ENCODE measurements at places on chromosomes 12 and 14. TPM values are rescaled to one million over a fixed set of nuclear protein-coding genes. Genes with fewer than 3 reads are reported as not detected.

DNA sequence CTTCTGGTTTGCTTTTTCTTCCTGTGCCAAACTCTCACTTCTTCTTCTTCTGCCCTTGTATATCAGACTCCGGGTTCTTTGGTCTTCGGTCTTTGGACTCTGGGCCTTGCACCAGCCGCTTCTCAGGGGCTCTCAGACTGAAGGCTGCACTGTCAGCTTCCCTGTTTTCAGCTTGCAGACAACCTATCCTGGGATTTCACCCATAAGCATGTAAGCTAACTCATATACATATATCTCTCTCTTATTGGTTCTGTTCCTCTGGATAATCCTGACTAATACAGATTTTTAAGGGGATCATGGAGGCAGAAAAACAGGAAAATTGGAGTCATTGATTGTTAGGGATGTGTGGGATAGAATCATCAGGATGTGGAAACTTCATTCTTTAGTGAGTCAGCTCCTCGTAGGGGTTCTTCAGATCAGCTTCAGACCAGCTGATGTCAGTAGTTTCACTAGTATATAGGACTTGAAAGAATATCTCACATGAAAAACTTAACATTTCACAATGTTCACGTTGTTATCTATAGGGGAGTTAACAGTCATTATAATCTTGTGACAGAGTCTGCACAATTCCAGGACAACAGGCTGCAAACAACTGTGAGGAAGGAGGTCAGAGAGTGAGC lies 102.9 kb downstream of the RASSF9 start:
- peak; percentile 5 for DNase-seq

GRCh38 chr14:42504433-42504832 lies 897.8 kb downstream of the LRFN5 start:
- no peak for DNase-seq

DNA sequence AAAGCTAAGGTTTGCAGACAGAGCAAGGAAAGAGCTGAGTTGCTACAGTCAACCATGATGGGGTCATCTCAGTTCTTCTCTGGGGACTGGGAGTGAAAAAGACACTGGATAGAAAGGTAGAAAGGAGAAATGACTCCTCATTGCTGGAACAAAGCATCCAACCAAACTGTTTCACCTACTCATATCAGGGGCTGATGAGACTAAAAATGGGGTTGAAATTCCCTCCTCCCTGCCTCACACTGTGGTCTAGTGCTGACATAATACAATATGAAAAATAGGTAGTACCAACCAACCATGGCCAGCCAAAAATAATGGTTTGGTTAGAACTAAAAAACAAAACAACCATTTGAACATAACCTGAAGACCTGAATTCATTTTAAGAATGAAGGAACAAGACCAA lies 220.7 kb downstream of the DPF3 start:
- no peak for DNase-seq

- no peak for DNase-seq
Measured at GRCh38 chr14:90274019-90274418, 17.7 kb downstream of the PSMC1 start.

DNA sequence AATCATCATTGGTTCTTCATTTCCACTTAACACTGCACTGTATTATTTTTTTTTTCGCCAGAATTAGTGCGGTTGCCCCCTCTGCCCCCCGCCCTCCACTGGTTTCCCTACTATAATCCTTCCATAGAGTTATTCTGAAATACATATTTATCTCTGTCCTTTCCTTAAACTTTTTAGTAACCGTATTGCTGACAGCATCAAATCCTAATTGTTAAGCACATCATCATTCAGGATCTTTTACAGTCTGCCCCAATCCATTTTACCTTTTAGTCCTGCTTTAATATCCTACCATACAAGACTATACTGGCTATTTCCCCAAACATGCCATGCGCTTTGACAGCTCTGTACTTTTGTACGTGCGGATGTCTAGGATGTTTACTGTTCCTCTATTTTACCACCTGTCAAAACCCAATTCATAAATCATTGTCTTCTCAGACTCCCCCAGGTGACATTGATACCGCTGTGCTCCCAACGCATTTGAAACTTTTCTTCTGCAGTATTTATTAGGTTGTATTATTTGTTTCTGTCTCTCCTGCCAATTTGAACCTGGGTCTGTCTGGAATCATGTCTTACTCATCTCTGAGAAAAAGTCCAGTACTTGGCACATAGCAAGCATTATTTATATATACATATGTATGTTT lies 1.0 kb downstream of the FGFR1OP2 start:
- DNase-seq: no peak

The PAH gene
- not detected for total RNA-seq

DNA sequence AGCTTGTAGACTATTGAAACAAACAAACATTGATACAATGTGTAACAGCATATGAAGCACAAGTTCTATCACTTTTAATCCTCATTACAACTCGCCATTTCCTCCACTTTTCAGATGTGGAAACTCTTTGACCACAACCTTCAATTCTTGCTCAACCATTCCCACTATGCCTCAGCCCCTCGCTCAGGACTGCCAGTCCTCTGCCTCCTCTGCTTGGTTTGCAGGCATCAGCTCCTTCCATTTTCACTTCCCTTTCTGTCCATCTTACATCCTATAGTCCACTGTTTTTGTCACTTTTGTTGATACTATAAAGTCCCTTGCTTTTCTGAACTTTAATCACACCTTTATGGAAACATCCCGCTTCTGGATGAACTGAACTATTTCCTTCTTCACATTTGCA lies 28.2 kb upstream of the CD27 start:
- DNase-seq: no peak

- DNase-seq: no peak
Measured at GRCh38 chr12:53333845-53334244, 2.3 kb downstream of the SP7 start.

DNA sequence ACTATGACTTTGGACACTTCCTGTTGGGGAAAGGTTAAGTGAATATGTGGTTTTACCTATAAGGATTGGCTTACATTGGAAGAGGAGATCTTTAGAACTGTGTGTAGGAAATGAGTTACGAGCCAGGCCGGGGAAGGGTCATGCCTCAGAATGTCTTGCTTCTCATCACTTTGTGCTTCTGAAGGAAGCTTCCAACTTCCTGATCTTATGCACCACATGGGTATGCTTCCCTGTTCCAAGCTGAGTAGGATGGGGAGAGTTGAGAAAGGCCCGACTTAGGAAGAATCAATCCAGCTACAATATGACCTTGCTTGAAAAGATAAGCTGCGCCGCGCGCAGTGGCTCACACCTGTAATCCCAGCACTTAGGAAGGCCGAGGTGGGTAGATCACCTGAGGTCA lies 59.9 kb downstream of the STXBP6 start:
- no peak for DNase-seq

The HRK gene
- total RNA-seq: not detected

GRCh38 chr12:148676-149416 lies 65.1 kb downstream of the SLC6A12 start:
- DNase-seq: no peak

DNA sequence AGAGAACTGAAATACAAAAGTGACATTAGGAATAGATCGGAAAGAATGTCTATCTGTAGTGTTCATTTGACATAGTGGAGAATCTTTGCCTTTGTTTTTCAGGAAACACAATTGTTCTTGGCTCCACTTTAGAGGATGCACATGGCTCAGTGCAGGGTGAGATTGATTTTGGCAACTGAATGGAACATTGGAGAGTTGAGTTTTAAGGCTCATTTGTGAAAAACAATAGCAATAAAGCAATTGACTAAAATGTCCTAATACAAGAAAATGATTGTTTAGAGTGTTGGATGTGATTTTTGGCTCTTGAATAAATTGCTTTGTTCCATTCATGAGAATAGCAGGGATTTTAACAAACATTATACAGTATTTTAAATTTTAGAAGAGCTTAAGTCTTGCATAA lies 116.4 kb downstream of the SLC38A1 start:
- DNase-seq: no peak

- no peak for DNase-seq
Measured at GRCh38 chr12:68612697-68613096, 2.0 kb downstream of the RAP1B start.

DNA sequence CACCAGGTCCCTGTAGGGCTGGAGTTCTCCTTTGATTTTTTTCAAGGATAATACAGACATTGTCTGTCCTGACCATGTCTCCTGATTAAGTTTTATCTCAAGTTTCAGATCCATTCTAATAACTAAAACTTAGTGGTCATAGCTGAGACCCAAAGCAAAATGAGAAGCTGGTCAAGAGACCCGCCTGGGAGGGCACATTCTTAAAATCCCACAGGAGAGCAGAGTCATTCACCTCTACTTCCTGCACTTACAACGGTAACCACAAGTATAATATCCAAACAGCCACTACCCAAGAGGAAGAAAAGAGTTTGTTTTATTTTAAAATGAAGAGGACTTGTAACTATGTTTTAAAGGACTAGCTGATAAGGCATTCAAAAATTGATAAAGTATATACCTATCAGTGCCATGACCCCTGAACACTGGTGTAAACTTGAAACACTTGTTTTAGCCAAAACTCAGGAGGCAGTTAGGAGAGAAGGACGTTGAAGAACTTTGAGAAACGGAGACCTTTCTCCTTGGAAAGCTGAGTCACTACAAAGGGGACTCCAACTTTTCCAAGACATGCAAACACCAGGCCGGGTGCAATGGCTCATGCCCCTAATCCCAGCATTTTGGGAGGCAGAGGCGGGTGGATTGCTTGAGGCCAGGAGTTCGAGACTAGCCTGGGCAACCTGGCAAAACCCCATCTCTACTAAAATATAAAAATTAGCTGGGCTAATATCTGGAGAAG lies 478.2 kb downstream of the GLT1D1 start:
- no peak for DNase-seq

- no peak for DNase-seq
Measured at GRCh38 chr12:114003286-114003685, 37.2 kb upstream of the RBM19 start.

DNA sequence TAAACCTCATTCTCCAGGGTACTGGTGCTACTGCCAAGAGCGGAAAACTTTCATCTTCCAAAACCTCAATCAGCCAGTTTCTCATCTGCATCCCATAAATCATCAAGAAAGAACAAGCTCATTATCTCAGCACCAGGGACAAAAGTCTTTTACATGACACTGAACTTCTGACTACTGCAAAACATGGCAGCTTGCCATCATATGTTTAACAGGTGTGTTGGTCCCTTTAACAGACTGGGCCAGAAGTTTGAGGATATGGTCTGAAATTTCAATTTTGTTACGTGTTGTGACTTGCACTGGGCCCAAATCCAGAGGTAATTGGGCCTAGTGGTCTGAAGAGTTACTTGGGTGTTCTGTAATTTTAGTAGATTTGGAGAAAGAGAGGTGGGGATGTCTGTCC lies 305.4 kb upstream of the SEL1L start:
- DNase-seq: no peak

DNA sequence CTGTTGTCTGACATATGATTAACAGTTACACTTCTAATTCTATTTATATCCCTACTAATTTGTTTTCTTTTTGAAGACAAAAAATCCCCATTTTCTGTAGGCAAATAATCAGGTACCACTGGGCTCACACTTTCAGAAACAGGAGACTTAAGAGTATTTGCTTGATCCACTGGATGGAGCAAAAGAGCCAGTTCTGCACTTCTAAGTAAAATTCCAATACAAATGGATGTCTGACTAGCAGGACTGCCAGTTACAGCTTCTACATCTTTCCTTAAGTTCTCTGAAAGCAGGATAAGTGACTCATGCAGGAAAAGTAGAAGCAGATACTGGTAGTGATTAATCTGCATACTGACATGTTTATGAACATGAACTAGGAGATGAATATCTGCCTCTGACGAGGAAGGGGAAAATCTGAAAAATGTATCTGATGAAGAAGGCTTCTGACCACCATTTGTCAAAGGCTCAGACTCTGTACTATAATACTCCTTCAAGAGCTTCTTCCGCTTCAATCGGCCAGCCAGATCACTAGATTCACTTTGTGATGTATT lies 73.8 kb upstream of the ANKS1B start:
- DNase-seq: peak; percentile 84

GRCh38 chr14:94816113-94816512 lies 46.2 kb upstream of the GSC start:
- no peak for DNase-seq

The FBLN5 gene
- total RNA-seq: 20.0 TPM

- peak; percentile 2 for DNase-seq
Measured at GRCh38 chr12:87518481-87518880, 510.7 kb downstream of the C12orf50 start.

Data from LHCN-M2 (cell line).